ENCODE measurements at places on chromosomes 1 and 21. TPM values are rescaled to one million over a fixed set of nuclear protein-coding genes. Genes with fewer than 3 reads are reported as not detected.

- no peak for DNase-seq
Observed at GRCh38 chr1:193540511-193540910, 354.1 kb upstream of the B3GALT2 start.

The UBR4 gene
- polyA plus RNA-seq: 114 TPM

The TMEM240 gene
- 3.2 TPM for polyA plus RNA-seq

The RAB25 gene
- polyA plus RNA-seq: 62.7 TPM

- DNase-seq: no peak
Observed at GRCh38 chr1:241714321-241715218, 62.5 kb downstream of the WDR64 start.

DNA sequence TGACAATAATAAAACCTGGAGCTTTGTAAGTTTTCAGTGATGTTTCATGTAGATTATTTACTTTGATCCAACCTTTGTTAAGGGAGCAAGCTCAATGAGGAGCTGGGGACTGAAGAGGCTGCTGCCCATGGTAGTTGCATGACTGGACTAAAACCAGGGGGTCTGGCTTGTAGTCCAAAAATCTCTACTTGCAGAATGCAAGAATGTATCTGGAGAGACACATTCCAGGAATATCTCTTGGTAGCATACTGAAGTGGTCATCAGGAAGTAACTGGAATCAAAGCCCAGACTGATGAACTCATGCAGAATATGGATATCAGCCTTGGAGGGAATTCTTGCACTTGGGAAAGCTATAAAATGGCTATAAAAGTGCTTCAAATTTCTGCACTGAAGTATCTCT, 5.8 kb upstream of the KIAA0040 start:
- no peak for DNase-seq

GRCh38 chr1:41890825-41891198, 27.9 kb downstream of the HIVEP3 start:
- DNase-seq: no peak

The PGLYRP4 gene
- not detected for polyA plus RNA-seq

GRCh38 chr1:170284512-170284911, 138.8 kb downstream of the NTMT2 start:
- DNase-seq: no peak
